ENCODE measurements at places on chromosomes 1 and 21.

DNA sequence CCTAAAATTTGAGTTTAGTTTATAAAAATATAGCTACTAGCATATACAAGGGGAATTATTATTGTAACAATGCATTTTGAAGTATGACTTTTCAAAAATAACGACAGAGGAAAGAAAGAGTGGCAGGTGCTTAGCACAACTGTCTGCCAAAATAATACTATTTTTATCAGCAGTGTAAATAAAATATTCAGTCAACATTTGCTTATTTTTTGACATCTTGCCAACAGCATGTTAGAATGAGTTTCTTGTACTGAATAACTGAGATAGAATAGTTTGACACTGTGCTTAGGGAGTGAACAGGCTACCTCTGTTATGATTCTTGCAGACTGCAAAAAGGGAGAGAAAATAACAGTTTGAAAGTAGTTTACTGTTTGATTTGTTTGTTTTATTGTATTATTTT lies 909.8 kb downstream of the BRINP3 start:
- no peak for DNase-seq

DNA sequence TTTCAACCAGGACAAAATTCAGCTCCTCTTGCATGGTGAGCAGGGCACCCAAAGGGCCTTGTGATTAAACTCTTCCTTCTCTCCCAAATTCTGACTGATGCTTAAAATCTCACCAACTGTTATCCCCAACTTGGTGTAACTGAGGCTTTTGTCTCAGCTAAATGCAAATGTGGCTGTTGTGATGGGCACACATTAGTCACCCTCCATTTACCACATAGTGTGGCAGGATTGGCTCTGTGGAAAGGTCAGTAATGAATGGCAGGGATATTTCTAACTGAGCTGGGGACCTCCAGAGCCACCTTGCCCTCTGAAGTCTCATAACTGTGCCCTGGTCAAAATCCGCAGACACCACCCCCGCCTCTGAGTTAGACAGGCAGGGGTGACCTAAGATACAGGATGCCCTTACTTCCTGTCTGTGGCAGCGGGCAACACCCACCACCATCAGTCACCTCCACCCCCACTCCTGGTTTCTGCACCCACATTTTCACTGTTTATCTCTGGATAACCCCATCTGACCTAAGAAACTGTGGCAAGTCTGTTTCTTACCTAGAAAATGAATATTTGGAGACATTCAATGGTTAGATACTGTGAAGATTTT lies 25.4 kb upstream of the RGS16 start:
- DNase-seq: no peak

DNA sequence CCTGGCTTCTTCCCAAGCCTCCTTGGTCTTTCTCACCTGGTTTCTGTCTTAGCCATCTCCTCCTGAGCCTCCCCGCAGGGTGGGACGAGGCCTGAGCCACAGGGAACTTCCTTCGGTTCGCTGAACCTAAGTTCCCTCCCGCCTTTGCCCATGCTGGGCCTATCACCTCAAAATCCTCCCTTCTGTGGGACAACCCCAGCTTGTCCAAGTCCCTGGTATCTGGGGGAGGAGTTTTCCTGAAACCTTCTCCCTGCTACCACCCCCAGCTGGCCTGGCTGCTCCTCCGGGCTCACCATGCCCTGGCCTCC lies 27.7 kb upstream of the VPS13D start:
- no peak for DNase-seq

GRCh38 chr1:81529014-81529413 lies 271.7 kb upstream of the ADGRL2 start:
- DNase-seq: no peak

GRCh38 chr1:62285984-62286785 lies 33.0 kb downstream of the KANK4 start:
- DNase-seq: no peak

GRCh38 chr21:45517249-45518065 lies 24.8 kb downstream of the SLC19A1 start:
- no peak for DNase-seq

DNA sequence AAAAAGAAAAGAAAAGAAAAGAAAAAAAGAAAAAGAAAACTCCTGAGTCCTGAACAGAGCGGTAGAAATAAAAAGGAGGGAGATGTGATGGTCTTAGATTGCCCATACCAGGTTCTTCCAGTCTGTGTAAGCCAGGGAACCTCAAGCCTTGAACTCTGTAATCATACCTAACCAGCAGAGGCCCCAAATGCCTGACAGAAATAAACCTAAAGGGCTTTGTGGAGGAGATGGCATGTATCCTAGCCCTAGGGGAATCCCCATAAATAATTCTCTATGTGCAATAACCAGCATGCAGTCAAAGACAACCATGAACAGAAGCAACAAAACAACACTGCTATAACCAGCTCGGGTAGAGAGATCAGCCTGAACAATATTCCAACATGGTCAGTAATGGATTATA lies 40.4 kb downstream of the USP48 start:
- no peak for DNase-seq

DNA sequence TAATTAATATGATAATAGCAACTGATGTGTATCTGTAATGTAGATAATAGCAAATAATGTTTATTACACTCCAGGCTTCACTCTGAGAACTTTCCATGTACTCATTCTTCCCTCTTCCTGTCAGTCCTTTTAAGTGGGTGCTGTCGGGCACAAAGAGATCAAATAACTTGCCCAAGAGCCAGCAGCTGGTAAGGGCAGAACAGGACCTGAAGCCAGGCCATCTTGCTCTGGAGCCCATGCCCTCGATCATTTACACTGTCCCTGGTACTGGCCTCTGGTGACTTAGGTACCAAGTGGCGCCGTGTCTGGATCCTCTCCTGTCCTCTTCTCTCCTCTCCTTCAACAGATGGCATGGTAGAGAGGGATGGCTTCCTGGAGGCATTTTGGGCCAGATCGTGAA lies 97.2 kb downstream of the VPS13D start:
- DNase-seq: no peak

DNA sequence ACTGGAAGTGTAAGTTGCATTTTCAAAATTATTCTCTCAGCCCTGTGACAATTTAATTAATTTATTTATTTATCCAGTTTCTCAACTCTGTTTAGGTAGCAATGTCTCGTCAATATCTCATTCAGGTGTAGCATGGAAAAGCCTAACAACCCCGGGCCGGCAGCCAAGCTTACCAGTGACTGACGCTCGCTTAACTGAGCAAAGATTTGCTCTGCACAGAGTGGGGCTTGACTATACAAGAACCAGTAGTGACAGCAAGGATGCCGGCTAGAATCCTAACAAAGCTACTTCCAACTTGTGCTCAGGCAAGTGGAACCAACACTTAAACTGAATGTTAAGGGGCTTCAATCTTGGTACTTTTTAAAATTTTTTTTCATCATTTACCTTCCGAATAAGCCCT lies 80.9 kb upstream of the ESRRG start:
- DNase-seq: no peak

DNA sequence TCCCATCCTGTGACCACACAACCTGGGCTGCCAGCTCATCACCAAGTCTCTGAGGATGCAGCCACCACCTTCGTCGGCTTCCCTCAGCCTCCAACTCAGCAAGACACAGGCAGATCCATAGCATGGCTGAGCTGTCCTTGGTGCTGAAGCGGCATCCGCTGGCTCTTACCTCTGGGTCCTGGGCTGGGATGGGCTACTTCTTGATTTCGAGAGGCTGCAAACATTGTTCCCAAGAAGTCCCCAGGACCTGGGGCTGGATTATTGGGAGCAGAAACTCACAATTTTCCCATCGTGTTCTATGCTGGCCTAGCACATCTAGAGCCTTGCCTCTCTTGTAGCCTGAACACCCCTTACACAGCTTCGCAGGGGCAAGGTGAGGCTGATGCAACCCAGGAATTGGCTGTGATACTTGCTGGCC lies 24.9 kb upstream of the C1QA start:
- peak; percentile 1 for DNase-seq

DNA sequence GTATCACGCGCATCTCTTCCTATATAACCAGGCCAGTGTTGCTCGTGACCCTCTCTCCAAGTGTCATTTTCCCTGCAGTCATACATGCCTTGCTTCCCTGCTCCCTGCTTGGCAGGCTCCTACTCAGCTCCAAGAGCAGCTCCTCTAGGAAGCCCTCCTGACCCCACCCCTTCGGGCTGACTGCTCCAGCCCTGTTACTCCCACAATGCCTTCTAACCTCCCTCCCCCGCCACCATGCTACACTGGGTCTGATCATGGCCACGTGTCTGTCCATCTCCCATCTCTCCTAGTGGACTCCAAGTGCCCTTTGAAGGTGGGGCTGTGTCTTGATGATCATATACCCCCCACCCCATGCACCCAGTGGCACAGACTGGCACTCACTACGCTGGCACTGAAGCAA lies 44.7 kb downstream of the MRPL37 start:
- DNase-seq: no peak

- no peak for DNase-seq
Measured at GRCh38 chr1:8003438-8004112, 22.5 kb downstream of the ERRFI1 start.

DNA sequence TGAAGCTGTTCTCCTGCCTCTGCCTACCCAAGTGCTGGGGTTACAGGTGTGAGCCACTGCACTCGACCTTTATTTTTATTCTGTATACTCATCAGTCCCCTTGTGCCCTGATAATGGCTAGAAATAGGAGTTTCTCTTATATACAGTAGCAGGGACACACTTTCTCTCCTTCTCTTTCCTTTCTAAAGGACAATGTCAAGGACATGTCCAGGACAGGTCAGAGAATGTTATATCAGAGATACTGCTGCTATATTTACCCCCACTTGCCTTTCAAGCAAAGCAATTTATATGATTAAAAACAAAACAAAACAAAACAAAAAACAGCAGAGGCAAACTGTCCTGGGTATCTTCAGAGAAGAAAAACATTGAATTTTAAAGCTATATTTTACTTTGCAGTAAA lies 43.2 kb upstream of the LRIG2 start:
- DNase-seq: no peak

GRCh38 chr1:33723251-33723650 lies 140.6 kb upstream of the HMGB4 start:
- DNase-seq: no peak

GRCh38 chr1:152448095-152448494 lies 34.0 kb upstream of the CRNN start:
- no peak for DNase-seq

- no peak for DNase-seq
Measured at GRCh38 chr1:235980976-235981375, 83.9 kb downstream of the NID1 start.

- no peak for DNase-seq
Measured at GRCh38 chr1:223031733-223032601, 111.1 kb downstream of the TLR5 start.

- no peak for DNase-seq
Measured at GRCh38 chr1:9125325-9125724, 3.6 kb downstream of the GPR157 start.

GRCh38 chr1:97200595-97200994 lies 479.0 kb downstream of the PTBP2 start:
- peak; percentile 37 for DNase-seq

GRCh38 chr1:156629823-156630449 lies 10.7 kb downstream of the HAPLN2 start:
- DNase-seq: no peak
